ENCODE measurements at places on chromosomes 7 and 10.

DNA sequence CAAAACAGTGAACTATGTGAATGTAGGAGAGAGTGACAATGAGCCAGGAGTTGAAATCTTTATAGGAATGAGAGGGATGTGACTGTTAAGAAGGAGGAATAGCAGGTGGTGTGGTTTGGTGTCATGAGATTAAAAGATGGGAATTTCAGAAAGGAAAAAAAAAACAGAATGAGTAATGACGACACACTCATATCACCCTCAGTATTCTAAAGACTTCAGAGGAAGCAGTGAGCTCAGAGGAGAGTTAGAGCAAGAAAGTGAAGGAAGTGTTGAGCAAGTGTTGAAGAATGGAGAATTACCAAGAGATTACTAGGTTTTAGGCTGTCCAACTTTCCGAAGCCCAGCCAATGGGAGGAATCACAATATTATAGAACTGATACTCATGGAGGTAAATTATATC, 220.5 kb upstream of the HGF start:
- no peak for DNase-seq

GRCh38 chr7:120504386-120504785, 231.4 kb downstream of the KCND2 start:
- no peak for DNase-seq

- DNase-seq = peak; percentile 7
Observed at GRCh38 chr10:127899766-127900387, 7.0 kb upstream of the PTPRE start.

- DNase-seq = no peak
Observed at GRCh38 chr7:128447941-128448564, 7.6 kb upstream of the HILPDA start.

- no peak for DNase-seq
Observed at GRCh38 chr7:44441079-44441478, 49.4 kb downstream of the NUDCD3 start.

- DNase-seq = no peak
Observed at GRCh38 chr10:51832652-51833383, 133.4 kb upstream of the CSTF2T start.

GRCh38 chr7:2670720-2671391, 17.1 kb upstream of the AMZ1 start:
- DNase-seq = peak; percentile 72

GRCh38 chr7:153829525-153829924, 222.7 kb upstream of the DPP6 start:
- DNase-seq = no peak

DNA sequence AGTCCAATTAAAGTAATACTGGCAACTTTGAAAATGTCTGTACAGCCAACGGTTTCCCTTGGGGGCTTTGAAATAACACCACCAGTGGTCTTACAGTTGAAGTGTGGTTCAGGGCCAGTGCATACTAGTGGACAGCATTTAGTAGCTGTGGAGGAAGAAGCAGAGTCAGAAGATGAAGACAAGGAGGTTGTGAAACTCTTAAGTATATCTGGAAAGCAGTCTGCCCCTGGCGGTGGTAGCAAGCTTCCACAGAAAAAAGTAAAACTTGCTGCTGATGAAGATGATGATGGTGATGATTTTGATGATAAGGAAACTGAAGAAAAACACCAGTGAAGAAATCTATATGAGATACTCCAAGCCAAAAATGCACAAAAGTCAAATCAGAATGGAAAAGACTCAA, 72.2 kb downstream of the ZNF783 start:
- no peak for DNase-seq

DNA sequence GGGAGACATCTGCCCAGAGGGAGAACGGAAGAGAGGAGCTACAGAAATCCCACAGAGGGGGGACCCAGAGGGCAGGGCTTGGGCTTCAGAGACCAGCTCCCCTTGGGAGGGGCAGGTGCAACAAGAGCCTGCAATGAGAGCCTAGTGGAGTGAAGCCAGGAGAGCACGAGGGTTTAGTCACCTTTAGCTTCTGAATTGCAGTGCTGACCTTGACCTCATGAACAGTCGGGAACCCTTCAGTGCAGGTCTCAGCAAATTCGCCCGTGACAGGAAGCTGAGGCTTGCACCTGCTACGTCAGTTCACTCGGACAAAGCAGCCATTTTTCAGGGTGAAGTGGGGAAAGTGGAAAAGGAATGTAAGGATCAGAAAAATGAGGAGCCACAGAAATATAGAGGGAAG, 306.8 kb upstream of the CDC14C start:
- DNase-seq = no peak

- no peak for DNase-seq
Observed at GRCh38 chr10:96212911-96213310, 58.5 kb downstream of the BLNK start.

GRCh38 chr7:140619176-140619575, 21.4 kb downstream of the DENND2A start:
- no peak for DNase-seq

GRCh38 chr7:75559355-75559975, 67.3 kb downstream of the SPDYE5 start:
- no peak for DNase-seq

DNA sequence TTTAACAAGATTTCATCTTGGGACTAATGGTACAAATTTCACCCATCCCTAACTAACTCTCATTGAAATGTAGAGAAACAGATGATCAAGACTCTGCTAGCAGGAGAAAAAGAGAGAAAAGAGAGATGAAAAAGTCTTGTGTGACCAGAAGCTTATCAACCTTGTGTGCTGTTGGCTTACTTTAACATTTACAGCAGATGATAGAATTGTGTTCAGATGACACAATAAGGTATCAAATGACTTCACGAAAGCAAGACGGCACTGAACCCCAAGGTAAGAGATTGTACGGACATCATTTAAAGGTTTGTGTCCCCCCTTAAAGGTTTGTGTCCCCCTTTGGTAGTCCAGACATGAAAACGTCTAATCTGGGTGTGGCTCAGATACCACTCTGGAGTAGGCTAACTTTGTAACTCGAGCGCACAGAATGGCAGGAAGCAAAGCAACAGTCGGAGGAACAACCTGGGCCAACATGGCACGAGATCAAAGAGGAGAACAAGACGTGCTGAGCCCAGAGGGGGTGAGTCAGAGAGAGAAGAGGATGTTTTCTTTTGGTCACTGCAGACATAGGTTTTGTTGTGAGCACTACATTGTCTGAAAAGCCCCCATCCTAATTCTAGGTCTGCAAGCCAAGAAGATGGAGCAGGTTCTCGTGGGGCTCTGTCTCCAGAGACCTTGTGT, 10.4 kb upstream of the LMBR1 start:
- peak; percentile 30 for DNase-seq

DNA sequence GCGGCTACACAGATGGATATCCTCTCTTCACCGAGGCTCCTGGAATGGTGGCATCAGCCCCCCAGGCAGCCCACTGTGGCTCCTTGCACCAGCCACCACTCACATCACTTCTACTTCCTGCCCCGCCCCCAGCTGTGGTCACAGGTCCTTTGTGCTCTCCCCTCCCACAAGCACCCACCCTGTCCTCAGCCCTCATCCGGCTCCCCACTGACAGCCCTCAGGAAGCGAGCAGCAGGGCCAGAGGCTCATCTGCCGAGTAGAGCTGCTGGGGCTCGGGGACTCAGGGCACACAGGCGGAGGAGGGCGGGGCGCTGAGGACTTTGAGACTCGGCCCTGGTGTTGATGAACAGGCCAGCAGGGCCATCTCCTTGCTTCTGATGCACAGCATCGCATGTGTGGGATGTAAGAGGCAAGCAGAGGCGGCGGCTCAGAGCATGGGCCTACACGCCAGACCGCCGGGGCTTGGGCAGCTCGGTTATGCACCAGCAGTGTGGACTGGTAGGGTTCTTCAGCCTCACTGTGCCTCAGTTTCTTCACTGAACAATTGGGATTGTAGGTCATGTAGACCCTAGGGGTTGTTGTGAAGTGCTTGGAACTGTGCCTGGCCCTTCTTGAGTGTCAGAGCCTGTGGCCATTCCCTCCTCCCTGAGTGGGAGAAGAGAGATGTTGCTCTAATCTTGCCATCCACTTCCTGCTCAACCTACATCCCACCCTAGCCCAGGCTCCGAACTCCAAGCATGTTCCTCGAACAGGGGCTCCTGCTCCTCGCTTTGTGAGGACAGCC, at the start of gene PRF1:
PRF1 (minus strand) TSS at position 77 of the 784 bp plus-strand sequence. CDS start 1,839 bp downstream, outside the sequence.
- peak; percentile 85 for DNase-seq

- DNase-seq = no peak
Observed at GRCh38 chr10:103843854-103844570, 11.4 kb downstream of the SH3PXD2A start.

- DNase-seq = peak; percentile 48
Observed at GRCh38 chr7:106111655-106112117, 426 bp downstream of the SYPL1 start.

- DNase-seq = peak; percentile 83
Observed at GRCh38 chr7:36723951-36724664, at the start of gene AOAH. TSS of gene AOAH (minus strand) at chr7:36724494. CDS start at chr7:36724148, 346 bp downstream.

DNA sequence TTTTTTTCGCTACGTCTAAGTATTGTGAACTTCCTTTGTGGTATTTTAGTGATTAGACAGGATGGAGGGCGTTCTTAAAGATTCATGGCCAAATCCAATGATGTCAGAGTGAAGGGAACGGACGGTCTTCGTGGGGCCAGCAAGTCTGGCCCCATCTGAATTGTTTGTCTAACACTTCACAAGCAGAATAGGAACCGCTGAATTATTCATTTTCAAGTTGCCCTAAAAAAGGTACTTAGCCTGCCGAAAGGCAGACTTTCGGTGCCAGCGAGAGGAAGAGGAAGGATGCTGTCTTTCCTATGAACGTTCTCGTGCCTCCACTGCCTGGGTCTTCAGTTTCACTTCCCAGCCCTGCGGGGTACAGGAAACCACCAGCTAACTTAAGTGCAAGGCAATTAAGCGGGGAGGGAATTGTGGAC, 145.7 kb upstream of the SH2B2 start:
- DNase-seq = peak; percentile 14

- DNase-seq = no peak
Observed at GRCh38 chr10:99859585-99859984, 77.1 kb downstream of the ABCC2 start.

DNA sequence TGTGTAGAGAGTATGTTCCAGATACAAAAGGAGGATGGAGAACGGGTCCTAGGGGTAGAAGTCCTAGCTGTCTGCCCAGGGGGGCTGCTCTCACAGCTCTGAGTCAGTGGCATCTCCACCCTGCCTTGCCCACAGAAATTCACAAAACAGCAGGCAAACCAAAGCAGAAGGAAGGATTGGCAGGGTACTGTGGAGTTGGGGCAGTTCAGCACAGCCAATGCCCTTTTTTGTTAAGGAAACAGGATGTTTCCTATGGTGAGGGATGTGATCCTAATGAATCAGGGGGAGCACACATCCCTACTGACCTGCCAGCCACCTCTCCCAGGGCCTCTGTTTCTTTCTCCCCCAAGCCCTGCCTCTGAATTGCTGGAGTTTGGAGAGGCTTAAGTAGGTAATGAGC, 457.6 kb downstream of the PLXNA4 start:
- DNase-seq = no peak

DNA sequence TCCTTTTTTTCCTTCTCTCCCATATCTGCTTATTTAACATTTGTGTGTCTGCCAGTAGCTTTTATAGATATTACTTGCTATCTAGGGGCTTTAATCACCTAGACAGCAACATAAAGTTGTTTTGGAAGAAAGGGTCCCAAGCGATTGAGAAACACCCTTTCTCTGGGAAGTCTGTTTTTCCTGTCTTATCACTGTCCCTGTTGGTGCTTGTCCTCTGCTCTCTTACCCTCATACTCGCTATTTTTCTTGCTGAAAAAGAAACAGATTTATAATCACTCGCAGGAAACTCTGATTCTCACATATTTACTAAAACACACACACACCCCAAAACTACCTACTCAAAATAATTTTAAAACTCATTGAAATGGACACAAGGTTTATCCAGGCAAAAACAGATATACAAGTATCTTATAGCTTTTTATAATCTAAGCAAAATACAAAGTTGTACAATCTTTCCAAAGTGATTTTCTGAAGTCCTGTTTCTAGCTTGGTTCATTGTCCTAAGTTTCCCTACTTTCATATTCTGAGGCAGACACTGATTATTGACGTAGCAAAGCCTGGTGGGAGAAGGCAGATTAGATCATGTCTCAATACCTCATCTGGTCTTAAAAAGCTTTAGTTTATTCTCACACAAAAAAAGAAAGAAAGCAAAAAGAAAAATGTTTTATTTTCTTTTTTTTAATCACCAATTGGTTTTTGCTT, 157.3 kb downstream of the CACNA2D1 start:
- no peak for DNase-seq

GRCh38 chr10:71220689-71221540, 8.5 kb downstream of the UNC5B start:
- DNase-seq = no peak

DNA sequence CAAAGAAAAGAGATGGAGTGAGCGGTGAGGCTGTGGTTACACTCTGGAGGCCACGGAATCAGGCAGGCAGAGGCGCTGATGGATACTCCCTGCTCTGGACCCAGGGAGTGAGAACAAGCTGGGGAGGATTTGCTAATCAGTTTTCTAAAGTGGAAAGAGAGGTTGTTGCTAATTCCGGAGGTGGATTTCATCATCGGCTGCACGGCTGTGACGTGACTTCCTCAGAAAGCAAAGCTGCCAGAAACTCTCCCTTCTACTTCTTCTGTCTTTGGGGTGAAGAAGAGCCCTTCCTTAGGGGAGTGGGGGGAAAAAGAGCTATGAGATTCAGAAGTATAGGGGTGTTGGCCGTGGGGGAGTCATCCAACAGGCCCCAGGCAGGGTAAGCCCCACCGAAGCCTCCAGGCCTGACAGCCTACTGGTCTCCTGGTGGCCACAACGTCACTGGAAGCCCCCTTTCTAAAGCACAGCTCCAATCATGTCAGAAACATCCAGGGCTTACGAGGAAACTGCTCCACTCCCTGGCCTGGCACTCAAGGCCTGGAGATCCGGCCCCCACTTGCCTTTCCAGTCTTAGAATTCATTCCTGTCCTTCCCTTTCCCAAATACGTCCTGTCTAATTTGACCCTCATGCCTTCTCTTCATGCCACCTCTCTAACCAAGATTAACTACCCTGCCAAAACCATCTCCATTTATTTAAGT, 114.5 kb downstream of the HIP1 start:
- DNase-seq = no peak

DNA sequence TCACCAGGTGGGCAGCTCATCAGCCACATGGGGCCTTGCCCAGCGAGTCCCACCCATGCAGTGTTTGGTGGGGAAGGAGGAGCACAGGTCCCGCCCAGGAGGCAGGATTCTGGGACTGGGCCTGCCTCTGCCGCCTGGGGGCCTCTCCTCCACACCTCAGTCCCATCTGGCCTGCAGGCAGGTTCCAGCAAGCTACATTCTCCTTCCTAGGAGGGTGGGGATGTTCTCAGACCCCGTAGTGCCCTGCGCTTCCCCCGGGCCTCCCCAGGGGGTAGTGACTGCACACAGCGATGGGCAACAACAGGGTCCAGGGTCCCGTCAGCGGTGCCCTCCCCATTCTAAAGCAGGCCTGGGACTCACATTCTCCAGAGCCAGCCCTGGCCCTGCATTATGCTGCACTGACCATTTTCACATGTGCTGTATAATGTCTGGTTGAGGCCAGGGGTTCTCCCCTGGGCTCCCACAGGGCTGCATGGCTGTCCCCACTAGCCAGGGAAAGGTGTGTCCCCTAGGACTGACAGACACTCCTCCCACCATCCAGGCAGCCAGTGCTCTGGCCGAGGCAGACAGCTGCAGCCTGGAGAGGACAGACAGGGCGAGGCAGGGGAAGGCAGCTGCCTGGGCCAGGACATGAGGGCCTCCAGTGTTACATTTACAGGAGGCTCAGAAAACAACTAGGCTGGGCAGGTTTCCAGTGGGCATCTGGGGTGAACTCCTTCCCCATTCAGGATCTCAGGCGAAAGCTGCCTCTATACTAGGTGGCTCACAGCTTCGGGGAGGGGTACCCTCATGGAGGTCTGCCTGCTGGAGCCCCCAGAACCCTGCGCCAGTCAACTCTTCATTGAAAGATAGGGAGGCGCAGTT, 9.3 kb downstream of the RASGEF1A start:
- DNase-seq = no peak
